ENCODE measurements at places on chromosomes 5 and 9.

DNA sequence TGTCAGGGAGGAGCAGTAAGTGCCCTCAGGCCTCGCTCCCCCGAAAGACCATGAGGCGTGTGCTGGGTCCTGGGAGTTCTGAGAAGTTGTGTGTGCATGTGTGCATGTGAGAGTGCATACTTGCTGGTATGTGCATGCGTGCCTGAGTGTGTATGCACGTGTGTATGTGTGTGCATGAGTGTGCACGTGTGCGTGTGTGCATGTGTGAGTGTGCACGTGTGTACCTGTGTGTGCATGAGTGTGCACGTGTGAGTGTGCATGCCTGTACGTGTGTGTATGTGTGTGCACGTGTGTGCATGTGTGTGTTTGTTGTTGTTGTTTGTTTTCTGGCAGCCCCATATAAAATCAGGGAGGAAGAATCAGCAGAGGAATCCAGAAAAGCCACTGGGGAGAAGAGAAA lies 426.7 kb downstream of the IRX2 start:
- no peak for DNase-seq

DNA sequence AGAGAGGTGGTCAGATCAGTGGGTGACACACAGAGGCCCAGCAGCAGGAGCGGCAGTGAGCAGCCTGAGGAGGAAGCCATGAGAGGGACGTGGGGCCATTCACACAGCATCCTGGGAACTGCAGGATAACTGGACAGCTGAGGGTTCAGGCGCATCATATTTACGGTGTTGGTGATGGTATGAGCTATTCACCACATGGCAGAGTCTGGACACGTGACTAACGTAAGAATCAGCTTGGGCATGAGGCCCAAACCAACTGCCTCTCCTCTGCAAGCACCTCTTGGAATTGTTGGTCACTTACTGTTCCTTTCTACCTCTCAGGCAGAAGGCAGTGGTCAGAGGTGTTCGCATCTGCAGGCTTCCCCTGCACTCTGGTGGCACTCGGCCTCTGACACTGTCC lies 141.1 kb downstream of the ENTREP1 start:
- no peak for DNase-seq

GRCh38 chr5:139755892-139756671 lies 39.5 kb upstream of the PSD2 start:
- no peak for DNase-seq

DNA sequence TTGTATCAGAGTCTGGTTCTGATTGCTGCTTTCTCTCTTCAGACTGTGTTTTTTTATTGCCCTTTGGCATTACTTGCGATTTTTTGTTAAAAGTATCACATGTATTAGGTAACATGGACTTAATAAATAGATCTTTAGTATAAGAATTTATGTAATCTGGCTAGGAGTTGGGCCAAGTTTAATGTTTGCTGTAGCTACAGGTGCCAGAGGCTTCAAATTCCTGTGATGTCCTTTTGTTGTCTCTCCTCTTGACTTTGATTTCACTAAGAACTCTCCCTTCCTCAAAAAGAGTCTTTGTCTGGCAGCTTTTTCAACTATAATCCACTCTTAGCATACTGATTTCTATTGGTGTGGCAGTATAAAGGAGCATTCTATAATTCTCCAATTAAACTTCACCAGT lies 313.1 kb downstream of the DTWD2 start:
- no peak for DNase-seq

DNA sequence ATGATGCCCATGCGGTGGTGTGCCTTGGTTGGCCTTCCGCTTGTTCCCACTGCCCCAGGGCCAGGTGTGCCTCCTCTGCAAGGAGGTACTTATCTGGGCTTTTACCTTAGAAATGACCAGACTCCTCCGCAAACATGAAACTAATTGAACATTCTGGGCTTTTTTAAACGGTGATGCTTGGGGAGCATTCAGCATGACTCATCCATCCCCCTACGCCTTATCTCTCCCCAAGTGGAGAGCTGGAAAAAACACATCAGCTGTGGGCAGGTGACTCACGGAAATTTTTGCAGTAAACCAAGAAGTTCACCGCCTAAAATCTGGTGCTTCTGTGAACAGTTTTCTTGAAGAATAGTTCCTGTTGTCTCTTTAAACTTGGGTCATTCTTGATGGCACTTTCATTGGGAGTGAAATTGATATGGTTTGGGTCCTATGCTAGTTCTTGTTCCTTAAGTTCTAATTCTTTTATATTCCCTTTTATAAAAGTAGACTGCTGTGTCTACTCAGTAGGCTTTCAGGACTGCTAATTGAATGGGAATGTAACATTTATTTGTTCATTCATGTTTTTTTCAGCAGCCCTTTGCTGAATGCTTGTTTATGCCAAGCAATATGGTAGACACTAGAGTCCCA lies 39.6 kb downstream of the SFXN1 start:
- DNase-seq = no peak

GRCh38 chr5:35308421-35308820 lies 78.1 kb upstream of the PRLR start:
- peak; percentile 3 for DNase-seq

GRCh38 chr5:156686796-156687195 lies 163.3 kb upstream of the PPP1R2B start:
- no peak for DNase-seq

GRCh38 chr9:32431196-32431595 lies 46.8 kb downstream of the ACO1 start:
- no peak for DNase-seq

DNA sequence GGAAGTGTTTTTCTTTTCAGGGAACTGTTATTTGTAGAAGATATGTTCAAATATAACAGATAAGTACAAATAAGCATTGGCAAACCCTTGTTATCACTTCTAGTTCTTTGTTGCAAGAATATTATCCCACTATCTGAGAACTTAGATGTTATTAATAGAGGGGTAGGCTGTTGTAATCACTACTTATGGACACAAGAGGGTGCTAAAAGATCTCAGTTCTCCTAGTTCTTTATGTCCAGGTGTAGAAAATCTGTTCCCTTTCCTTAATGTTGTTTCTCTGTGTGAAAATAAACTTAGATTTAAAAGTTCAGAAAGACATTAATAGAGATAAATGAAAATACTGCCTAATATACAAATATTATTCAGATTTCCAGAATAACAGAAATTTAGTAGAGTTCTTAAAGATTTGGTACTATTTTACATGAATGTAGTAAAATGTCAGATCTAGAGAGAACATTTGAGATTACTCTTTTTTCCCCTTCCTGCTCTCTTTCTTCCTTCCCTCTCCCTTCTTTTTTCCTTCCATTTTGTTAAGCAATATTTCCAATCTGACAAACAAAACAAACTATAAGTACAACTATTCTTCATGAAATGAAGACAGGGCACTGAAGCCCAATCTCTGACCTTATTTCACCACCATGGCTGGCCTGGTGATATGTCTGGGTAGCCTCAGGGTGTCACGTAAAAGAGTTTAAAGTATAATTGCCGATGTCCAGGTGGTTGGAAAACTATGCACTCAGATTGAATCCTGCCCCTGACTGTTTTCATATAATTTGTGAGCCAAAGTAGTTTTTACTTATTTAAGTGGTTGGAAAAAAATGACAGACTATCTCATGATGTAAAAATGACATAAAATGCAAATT lies 43.6 kb upstream of the C5orf46 start:
- no peak for DNase-seq

DNA sequence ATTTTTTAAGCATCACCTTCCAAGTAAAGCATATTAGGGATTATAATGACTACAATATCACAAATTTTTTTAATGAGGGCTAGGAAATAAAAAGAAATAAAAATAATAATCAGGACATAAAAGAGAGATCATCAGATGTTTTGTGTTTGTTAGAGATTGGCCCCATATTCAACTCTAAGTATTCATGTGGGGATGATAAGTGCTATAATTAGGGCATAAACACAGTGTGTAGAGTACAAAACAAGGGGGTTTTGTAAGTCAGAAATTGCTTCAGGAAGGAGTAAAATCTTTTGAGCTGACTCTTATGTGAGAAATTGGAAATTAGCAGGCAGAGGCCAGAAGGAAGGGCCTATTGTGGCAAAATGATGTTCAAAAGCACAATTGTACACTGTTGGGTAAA lies 127.3 kb downstream of the STARD4 start:
- DNase-seq = no peak

DNA sequence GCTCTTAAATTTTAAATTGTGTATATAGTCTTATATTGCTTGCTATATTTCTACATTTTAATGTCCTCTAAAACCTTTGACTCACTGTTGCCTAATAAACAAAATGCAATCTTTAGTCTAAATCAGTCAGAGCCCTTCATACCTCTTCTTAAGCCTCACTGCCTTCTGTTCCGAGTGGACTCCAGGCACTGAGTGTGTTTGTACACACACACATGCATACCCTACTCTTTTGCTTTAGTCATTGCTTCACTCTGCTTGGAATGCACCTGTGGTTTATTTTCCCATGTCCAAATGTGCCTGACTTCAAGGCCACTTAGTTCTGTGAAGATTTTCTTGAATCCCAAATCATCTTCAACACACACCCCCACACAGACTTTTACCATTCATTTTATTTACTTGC lies 60.9 kb downstream of the SLC12A2 start:
- no peak for DNase-seq

- no peak for DNase-seq
Measured at GRCh38 chr9:93161786-93162562, 22.0 kb upstream of the WNK2 start.

DNA sequence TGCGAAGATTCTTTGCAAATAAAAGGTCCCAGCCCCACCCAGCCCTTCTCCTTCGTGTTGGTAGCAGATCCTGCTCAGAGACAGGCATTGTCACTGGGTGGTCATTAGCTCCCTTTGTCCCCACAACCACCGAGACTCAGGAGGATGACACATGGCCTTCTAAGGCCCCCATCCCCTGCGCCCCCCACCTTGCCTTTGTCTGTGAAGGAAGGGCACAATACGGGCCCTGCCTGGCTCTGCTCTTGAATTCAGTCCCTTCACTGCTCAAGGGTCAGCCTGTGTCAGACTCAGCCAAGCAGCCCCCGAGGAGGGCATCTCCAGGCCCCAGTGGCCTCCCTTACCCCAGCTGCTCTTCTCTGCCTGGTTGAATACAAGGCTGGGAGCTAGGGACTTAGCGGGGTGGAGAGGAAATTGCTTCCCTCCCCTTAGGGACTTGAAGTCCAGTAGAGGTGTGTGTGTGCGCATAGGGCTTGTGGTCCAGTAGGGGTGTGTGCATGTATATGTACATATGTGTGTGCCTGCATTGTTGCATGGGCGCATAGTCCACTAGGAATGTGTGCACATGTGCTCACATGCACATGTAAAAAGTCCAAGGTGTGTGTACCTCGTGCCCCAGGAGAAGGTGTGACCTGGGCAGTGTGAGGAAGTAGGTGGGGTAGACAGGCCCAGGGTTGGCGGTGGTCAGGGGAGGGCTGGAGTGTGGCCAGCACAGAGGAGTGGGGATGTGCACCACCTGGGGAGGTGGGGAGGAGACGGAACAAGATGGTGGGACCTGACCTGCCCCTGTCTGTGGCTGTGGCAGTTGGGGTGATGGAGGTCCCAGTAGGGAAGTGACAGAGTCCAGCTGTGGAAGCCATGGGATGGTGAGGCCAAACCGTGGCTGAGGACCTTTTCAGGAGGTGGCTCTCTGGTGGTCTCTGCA lies 59.1 kb downstream of the PHF2 start:
- no peak for DNase-seq

- no peak for DNase-seq
Measured at GRCh38 chr5:130116972-130117371, 212.7 kb downstream of the CHSY3 start.

DNA sequence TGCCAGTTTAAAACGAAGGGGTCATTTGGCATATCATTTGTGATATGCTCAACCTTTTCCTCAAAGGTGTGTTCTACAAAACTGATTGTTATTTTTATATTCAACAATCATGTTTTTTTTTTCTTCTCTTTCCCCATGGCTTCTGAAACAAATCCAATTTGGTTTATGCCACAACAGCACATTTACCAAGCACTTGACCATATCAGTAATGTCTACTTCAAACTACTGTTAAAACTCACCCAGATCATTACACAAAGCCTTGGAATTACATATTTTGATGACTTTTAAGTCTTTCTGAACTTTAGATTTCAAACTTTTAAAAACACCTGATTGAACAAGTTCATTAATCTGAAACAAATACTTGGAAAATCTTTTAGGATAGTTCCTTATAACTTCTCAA lies 29.2 kb downstream of the PWWP2A start:
- no peak for DNase-seq

- no peak for DNase-seq
Measured at GRCh38 chr9:131707733-131708157, 32.1 kb downstream of the RAPGEF1 start.

GRCh38 chr5:91141642-91142041 lies 241.5 kb downstream of the ARRDC3 start:
- no peak for DNase-seq

All from hypothalamus (tissue), 51 donors.